NT2/D1 (cell line): ENCODE measurements at places on chromosomes 1 and 21.

DNA sequence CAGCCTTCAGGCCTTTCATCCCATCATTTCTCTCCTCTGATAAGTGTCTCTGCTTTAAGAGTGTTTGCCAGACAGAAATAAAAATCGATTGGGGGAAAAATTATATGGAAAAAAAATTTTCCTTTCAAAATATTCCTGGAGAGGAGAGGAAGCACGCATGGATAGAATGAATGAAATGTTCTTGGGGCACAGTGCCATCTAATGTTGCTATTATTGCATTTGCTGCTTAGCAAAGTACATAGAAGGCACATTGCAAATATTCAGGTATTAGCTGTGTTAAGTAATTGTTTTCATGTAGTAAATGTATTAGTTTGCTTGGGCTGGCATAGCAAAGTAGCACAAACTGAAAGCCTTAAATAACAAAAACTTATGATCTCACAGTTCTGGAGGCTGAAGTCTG lies 18.1 kb downstream of the B3GALT5 start:
- DNase-seq = no peak

- no peak for DNase-seq
Observed at GRCh38 chr1:169944621-169945020, 50.9 kb upstream of the SCYL3 start.

DNA sequence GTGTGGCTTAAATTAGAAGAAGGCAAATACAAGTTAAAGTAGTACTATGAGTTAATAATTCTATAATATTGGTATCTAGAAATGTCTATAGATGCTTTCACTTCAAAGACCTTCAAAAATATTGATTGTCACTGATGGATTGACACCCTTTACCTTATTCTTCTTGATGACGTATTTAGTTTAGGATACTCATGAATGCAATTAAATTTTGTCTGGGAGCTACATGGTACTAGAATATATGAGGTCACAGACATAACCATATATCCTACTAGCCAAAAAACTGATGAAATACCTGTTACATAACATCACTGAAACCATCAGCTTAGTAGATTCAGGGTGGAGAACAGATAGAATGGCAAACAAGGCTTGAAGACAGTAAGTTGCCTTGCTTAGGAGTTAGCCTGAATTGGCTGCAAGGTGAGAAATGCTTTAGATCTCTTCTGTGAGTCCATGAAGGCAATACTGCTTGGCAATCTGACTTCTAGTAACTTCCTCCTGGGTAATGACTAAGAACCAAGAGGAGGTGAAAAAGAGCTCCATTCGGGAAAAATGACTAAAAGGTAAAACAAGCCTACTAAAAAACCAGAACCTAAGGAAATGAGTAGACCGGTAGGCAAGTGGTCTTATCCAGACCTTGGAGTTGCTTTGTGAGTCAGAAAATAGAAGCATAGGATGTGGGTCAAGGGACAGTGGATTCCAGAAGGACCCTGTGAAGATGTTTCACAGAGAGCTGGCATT lies 16.9 kb upstream of the ARHGAP29 start:
- DNase-seq = no peak

DNA sequence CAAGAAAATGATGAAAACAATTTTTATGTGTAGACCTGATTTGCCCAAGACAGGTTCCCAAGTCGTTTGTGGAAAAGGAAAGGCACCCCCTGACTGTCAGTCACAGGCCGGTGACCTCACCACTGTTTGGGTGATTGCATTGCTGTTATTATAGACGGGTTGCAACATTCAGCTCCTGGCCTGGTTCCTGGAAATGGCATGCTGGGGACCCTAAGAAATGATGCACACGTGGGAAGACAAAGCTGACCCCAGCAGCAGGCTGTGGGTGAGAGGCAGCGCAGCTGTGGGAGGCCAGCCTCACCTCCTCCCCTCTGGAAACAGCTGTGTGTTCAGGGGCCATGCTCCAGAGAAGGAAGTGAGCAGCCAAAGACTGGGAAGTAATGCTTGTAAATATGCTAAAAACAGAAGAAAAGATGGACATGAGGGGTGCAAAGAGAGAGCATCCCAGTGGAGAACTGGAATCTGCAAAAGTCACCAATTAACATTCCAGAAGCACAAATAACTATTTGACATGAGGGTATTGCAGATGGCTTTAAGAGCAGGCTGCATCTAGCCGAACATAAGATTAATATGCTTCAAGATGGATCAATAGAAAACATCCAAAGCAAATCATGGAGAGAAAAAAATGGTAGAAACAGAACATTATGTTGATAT lies 23.4 kb upstream of the ABCG1 start:
- DNase-seq = no peak

GRCh38 chr1:55898181-55898580 lies 681.2 kb downstream of the PLPP3 start:
- DNase-seq = no peak

DNA sequence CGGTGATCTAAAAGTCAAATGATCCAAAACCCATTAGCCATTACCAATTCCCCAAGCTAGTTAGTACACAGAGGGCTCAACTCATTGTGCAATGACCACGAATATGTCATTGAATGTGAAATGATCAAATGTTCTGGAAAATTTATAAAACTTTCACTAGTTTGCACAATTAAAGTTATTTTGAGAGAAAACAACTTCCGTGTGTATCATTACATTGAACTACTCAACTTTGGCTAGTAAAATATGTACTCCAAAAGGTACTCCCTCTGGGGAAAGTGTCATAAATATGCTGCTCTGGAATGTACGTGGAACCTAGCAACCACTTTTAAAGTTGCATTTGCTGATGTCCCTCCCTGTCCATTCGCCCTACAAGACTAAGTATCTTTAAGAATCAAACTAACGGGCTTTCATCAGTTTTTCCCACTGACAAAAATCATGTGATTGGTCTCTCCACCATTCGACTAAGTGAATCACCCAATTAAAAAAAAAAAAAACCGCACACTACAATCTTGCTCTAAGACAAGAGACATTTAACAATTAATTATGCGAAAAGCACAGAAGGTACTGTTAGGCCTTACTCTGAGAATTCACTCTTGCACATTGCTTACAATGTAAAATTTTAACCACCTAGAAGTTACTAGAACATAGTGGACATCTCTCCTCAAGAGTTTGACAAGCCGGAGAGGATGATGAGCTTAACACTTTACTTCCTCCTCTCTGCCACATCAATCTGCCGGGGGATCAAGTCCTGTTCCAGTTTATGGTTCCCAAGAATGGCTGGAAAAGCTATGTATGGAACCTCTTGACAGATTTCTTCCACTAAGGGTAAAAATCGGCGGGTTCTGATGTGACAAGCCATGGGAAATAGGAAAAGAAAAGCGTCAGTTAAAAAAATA lies 1.2 kb downstream of the ACBD3 start:
- no peak for DNase-seq

- DNase-seq = no peak
Observed at GRCh38 chr1:156801409-156802121, 15.1 kb downstream of the SH2D2A start.

DNA sequence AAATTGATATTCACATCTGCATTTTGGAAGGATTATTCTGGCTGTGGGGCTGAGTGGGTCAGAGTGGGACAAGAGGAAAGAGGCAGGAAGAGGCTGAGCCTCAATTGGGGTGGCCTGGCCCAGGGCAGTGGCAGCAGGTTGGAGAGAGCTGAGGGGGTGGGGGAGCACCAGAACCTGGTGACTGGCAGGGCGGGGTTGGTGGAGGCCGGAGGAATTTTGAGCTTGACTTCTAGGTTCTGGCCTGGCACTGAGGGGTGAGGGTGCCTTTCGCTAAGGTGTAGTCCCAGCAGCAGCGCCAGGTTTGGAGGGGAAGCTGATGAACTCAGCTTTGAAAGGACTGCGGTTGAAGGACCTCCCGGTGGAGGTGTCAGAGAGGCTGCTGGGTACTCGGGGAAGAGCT lies 33.6 kb upstream of the KDM4A start:
- DNase-seq = no peak

GRCh38 chr1:44048532-44049215 lies 17.4 kb upstream of the SLC6A9 start:
- no peak for DNase-seq

GRCh38 chr1:78226784-78227183 lies 181.0 kb downstream of the GIPC2 start:
- DNase-seq = no peak

GRCh38 chr1:42052072-42052699 lies 101.0 kb upstream of the GUCA2B start:
- DNase-seq = no peak

DNA sequence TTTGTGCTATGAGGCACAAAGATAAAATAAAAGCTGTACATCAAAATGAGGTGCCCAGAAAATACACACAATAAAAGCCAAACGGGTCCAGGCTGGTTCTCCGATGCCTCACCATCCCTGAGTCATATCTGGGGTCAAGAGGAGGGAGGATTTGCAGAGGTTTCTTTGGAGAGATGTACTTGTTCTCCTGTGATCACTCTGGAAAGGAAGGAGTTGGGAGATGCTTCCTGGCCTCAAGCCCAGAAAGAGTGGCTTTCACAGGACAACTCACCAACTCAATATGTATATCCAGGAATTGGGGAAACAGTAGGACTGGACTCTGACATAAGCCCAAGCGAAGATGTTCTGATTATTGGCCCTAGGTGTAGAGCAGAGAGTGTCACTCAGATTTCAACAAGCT lies 51.9 kb downstream of the DIPK1A start:
- no peak for DNase-seq

- no peak for DNase-seq
Observed at GRCh38 chr1:38941527-38942019, at the start of gene RHBDL2. Gene RHBDL2 (minus strand): TSS chr1:38941830. CDS start chr1:38919212, 22,618 bp downstream.

DNA sequence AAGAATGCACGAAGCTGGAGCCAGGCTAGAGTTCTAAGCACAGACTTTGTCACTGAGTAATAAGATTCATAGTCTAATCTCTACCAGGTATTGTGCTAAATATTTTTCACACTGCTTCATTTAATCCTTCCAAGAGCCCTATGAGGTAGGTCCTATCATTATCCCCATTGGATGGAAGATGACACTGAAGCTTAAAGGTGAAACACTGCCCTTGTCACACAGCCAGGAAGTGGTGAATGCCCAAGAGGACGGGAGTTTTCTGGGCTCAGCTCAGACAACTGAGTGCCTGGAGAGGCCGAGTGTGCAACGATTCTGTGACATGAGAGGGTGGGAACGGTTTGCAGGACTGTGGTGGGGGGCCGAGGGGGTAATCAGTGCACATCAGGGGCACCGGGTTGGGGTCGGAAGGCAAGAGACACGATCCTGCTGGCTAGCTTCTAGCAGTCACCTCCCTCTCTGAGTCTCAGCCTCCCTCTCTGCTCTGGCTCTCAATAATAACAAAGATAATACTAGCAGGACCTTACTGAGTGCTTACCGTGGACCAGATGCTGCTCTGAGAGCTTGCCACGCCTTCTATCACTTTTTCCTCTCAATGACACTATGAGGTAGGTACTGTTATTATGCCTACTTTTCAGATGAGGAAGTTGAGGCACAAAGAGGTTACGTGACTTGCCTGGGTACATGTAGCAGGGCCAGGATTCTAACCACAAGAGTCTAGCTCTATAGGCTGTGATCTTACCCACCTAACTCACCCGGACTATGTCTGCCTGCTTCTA lies 12.4 kb downstream of the KCNQ4 start:
- DNase-seq = no peak

DNA sequence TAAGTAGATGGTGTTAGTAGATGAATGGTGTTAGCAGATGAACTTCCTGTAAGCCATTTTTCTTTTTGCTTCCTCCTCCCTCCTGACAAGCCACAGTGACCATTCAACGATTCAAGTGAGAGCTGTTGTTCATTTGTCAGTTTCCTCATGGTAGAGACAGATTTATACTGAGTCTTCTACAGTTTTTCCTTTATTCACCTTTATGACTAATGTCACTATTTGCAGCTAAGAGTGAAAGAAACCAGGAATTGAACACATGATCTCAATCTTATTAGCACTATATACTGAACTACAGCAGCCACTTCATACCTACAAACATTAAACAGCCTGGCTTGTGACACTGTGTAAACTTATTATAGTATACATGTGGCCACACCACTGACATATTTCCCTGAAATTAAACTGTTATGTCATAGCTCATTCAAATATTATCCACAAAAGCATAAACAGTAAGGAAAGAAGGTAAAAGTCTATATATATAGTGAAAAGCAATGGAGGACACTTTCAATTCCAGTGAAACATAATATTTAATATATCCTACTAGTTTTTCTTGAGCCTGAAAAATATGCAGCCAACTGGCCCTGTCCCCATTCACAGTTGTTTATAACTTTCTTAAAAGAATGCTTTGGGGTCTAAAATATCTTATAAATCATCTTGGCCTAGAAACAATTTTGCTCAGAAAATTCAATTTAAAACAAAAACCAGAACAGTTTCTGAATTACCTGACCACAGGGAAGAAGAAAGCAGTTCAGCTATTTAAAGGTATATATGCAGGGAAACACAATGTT lies 566.9 kb upstream of the ZRANB2 start:
- DNase-seq = no peak

GRCh38 chr1:165842671-165843129 lies 15.3 kb downstream of the UCK2 start:
- no peak for DNase-seq

GRCh38 chr1:218347723-218348627 lies 2.8 kb downstream of the TGFB2 start:
- DNase-seq = no peak

DNA sequence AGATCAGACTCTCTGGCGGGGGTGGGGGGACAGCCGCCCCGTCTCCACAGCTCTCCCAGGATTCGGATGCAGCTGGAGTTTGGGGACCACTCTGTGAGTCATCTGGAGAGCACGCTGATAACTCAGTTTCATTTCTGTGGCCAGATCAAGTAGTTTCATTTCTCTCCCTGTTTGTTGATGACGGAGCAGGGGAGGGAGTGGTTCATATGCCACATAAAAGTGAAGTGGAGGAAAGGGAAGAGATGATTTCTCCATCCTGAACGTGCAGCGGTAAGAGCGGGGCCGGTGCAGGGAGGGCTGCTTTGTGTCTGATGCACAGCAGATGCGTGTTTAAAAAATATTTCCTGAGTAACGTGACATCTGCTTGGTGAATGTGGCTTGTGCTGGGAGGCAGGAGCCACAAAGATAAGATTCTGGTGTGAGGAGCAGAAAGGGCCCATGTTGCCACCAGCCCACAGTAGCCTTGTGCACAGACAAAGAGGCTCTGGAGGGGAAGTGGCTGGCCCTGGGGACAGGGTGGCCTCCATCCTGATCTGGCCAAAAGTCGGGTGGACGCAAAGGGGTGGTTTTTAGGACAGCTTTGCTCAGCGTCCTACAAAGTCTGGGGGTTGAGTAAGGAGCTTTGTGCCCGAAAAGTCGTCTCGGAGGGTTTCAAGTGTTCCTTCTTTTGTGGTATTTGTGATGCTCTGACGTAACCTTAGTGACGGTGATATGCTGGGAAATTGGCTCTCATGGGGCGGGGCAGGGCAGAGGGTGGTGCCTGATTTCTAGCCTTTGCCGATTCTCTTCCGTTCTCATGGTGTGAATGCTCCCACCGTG lies at the start of gene MX2:
TSS of gene MX2 (plus strand) at position 242 of the 819 bp plus-strand sequence. CDS start 14,880 bp downstream, outside the sequence.
- DNase-seq = no peak

DNA sequence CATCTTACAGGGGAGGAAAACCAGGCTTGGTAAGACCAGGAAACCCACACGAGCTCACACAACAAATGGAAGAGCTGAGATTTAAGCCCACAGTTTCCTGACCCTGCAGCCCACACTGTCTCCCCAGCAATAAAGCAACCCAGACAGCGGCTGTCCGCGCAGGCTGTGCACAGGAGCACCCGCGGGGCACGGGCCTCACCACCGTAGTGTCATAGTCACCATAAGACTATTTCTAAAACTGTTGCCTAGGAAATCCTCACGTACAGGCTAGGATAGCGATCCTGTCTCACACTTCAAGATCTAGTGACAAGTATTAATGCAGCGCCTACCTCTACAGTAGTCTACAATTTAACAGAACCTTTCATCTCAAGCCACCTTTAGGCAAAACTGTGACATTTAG lies 54.0 kb upstream of the SYT6 start:
- DNase-seq = no peak

GRCh38 chr1:37038227-37039093 lies 4.1 kb upstream of the GRIK3 start:
- no peak for DNase-seq

- DNase-seq = no peak
Observed at GRCh38 chr1:241918879-241919278, 38.7 kb upstream of the BECN2 start.
